ENCODE measurements at places on chromosomes 2 and 18.

- DNase-seq: no peak
Measured at GRCh38 chr2:230932556-230933511, 7.8 kb upstream of the GPR55 start.

DNA sequence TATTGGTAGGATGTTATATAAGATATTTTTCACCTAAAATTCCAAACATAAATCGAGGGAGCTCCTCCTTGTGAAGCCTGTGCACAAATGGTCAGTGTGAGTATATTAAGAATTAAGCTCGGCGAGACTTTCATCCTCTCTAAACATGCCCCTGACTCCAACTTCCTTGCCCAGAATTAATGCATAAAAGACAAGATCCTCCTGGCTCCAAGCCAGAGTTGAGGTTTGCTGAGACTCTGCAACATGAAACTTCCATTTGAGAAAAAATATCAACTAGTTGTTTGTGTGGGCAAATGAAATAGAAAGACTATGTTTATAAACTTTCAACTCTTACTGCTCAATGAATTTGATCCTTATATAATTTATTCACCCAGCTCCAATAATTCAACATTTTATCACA lies 68.1 kb downstream of the CCDC178 start:
- no peak for DNase-seq

- no peak for DNase-seq
Measured at GRCh38 chr2:165827921-165828276, 33.9 kb upstream of the GALNT3 start.

DNA sequence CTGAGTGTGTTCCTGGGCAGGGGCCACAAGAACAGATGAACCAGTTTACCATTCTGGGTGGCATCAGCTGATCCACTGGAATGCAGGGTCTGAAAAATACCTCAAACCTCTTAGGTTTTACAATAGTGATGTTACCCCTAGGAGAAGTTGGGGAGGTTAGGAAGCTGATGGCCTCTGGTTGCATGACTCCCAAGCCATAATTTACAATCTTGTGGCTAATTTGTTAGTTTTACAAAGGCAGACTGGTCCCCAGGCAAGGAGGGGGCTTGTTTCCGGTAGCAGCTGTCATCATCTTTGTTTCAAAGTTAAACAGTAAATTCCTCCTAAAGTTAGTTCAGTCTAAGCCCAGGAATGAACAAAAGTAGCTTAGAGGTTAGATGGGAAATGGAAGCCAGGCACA lies 113.8 kb upstream of the SLC38A11 start:
- no peak for DNase-seq

DNA sequence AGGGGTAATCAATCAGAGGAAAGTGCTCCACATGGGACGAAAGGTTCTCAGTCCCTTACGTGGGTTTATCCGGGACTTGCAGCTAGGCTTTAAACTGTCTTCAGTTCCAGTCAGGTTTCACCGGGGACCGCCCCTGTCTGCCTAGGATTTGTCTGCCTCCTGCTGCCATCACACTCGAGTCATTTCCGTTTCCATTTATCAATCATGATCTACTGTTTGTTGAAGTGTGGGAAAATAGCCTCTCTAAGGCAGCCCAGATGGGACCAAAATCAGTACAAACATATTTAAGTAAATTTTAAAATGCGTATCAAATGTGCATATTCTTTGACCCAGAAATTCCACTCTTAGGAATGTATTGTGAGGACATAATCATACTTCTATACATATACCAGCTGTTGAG lies 10.5 kb downstream of the TRAPPC12 start:
- DNase-seq: no peak

- no peak for DNase-seq
Measured at GRCh38 chr2:217710211-217710765, 292.5 kb downstream of the TNS1 start.

DNA sequence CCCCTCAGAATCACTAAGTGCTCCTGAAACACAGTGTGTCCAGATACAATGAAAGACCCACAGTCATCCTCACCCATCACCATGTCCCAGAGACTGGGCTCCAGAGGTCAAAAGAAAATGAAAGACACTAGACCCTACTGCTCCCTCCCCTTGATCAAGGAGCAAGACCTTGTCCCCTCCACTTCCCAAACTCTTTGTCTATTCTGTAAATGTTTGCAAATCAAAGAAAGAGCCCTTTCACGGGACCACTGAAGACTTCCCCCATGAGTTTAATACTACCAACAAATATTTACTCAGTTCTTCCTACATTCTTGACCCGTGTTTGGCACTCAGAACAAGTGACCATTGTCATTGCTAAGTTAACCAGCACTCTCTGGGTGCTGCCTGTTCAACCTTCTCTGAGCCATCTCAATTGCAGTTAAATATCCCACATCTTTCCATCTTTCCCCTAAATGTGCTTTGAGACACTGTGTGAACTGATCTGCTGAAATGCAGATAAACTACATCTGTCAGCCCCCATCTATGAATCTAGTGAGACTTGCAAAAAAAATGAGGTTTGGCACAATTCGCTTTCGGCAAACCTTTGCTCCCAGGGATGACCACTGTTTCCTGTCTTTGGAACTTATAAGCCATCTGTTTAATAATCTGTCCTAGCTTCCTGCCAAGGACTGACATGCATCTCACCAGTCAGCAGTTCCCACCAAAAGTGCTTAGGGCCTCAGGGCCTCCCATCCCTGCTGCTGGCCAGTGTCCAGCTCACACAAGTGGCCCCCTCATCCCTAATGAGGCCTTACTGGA lies 170.3 kb downstream of the GFPT1 start:
- DNase-seq: no peak

DNA sequence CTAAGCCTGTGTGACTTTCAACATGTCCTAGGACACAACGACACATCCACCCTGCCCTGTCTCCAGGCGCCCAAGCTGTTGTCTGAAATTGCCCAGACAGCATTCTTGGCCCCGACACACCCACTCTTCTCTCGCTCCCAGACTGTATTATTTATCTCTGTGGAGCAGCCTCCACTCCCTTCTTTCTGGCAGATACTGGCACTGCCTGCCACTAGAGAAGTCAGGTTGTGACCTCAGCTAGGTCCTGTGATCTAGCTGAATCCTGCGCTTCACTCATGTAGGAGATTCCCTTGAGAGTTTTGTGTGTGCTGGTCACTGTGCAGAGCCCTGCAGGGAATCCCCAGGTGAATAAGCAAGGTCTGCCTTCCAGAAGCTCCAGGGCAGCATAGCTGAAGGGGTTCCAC lies 77.1 kb upstream of the TNP1 start:
- peak; percentile 96 for DNase-seq

GRCh38 chr2:111903516-111903915 lies 5.1 kb downstream of the MERTK start:
- DNase-seq: no peak

DNA sequence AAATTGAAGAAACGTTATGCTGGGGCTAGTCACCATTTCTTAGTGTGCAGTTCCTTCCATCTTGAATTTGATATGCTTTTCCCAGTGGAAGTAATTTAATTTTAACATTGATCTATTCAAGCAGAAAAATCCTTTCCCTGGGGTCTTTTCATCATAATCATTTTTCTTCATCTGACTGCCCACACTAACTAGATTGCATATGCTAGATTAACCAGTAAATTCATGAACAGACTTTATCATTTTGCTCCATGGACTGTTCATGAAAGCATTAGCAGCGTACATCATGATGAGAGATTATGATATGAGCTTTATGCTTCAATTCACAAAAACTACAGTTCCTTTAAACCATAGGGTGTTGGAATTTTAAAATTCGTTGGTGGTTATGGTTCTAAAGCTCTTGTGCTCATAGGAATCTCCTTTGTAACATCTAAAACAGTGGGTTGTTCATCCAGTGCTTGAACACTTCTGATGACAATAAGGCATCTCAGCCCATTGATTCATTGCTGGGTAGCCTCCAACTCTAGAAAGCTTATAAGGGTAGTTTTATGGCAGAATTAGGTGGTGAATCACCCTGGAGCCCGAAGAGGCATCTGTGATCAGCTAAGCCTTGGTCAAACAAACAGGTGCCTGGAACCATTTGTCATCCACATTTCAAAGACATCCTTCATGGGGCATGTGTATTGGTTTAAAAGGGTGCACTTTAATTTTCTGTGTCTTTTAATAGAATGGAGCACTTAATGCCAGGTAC lies 77.2 kb upstream of the NDUFV2 start:
- DNase-seq: no peak

- DNase-seq: no peak
Measured at GRCh38 chr2:120431386-120432292, 85.7 kb downstream of the INHBB start.

DNA sequence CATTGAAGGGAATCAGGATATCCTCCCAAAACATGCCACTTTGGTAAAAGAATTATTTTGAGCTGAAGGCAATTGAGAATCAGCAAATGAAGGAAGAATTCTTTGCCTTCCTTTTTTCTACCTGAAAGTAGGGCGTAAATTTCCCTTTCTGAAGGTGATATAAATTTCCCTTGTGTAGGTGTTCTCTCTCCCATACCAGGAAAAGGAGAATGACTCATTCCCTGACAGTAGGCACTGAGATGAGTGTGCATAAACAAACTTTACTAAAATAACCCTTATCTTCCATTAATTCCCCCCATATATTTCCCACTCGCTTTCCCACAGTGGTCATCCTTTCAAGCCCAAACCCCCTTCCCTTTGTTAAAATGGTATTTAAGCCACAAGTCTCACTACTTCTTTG lies 1339.0 kb downstream of the LRP1B start:
- DNase-seq: no peak

DNA sequence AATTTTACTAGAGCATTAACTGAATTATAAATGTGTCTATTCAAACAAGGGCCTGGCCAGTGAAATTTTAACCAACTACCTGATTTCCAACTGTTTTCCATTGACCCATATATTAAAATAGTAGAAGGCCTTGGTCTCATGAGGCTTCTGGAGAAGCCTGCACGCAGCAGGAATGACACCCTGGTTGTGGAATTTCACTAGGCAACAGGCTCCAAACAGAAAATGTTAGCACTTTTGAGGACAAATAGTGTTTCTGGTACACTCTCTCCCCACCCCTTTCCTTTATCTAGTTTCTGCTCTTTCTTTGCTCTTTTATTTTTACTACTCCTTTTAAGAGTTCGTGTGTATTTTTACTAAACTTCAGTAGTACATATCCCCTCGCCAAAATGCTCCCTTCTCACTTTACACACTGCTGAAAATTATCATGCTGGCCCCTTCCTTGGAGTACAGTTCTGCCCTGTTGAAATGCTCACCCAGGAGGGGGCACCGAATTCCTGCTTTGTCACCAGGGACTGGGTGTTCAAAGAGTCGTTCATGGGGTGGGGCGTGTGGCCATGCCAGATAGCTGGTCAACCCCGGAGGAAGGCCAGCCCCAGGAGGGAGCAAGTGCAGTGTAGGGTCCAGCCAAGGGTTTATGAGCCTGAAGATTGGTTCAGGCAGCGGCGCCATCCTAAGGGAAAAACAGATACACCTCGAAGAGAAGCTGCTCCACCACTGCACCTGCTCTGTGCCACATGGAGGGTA lies 22.1 kb upstream of the COL6A3 start:
- DNase-seq: no peak

DNA sequence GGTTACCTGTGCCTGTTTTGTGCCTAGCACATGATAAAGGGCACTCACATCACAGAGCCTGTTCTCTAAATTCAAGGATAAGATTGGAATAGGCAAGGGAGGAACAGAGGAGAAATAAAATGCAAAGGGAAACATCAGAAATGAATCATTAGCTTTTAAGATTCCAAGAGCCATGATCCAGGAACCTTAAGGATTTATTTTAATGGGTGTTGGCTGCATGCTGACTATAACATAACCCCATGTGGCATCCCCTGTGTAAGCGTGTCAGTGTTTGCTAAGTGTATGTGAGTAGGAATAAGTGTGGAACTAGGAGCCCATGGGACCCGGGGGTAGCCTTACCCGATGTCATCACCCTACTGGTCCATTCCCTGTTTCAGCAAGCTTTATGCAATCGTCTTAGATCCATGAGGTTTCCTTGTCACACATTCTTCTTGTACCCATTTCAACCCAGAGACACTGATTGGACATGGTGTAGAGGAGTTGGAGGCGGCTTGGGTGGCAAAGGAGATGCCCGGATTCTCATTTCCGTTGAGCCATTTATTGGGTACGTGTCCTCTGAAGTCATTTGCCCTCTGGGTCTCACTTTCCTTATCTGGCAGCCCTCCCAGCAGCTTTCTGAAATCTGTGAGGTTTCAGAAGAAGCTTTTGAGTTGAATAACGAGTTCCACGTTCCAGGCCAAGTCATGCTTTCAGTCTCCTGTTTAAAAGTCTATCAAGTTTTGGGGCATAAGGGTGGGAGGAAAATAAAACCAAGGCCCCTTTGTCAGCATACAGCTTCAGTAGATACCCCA lies 117.0 kb downstream of the MGAT5 start:
- no peak for DNase-seq

DNA sequence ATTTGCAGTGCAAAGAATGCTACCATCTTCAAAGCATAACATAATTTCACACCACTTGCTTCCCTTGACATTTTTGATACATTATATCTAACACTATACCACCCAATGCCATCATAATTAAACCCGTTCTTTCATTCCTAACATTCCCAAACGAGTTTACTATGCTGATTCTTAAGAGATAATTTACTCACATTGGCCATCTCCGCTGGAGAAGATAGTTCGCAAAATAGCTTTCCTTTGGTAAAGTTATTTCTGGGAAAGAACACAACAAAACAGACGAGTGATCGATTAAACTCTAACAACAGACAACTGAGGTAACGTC lies 716 bp downstream of the MMADHC start:
- DNase-seq: no peak

- DNase-seq: no peak
Measured at GRCh38 chr18:63078471-63078870, 241.1 kb downstream of the BCL2 start.
